CD4-positive, CD25-positive, alpha-beta regulatory T cell (primary cell): ENCODE measurements at places on chromosomes 16 and 17. TPM values are rescaled to one million over a fixed set of nuclear protein-coding genes. Genes with fewer than 3 reads are reported as not detected.
A peak's percentile ranks its signal among the peaks of the same experiment; 100 is the strongest.

- H3K4me1 ChIP-seq, result no peaks in the 10 kb centered on the region
- DNase-seq, result no peak
- H3K27me3 ChIP-seq, result peaks cover 4% of the 10 kb centered on the region
- H3K27ac ChIP-seq, result no peak overlapping the region
Measured at GRCh38 chr17:50211249-50212120, 10.1 kb upstream of the COL1A1 start.

- no peaks in the 10 kb centered on the region for H3K27me3 ChIP-seq
- no peak overlapping the region for H3K27ac ChIP-seq
- DNase-seq, result no peak
- no peaks in the 10 kb centered on the region for H3K4me1 ChIP-seq
Measured at GRCh38 chr16:86066811-86067210, 167.8 kb downstream of the IRF8 start.

DNA sequence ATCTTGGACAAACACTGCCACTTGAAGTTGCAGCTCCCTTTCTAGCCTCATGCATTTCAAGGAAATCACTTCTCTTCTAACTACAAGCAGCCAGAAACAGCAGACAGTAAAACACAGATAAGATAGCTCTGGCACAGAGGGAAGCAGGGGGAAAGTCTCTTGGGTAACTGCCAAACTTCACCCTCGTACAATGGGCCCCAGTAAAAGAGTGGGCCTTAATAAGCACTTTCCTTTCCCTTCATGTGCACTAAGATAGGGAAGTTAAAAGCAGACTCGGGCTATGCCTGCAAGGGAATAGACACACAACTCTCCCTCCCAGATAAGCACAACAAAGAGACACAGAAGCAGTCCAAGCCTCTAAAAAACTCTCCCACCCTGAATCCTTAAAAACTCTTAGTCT, 4.2 kb upstream of the KRTAP4-5 start:
- H3K27me3 ChIP-seq, result peaks cover 22% of the 10 kb centered on the region
- no peak overlapping the region for H3K27ac ChIP-seq
- H3K4me1 ChIP-seq, result no peaks in the 10 kb centered on the region
- no peak for DNase-seq
- H3K36me3 ChIP-seq, result no peaks in the 10 kb centered on the region

DNA sequence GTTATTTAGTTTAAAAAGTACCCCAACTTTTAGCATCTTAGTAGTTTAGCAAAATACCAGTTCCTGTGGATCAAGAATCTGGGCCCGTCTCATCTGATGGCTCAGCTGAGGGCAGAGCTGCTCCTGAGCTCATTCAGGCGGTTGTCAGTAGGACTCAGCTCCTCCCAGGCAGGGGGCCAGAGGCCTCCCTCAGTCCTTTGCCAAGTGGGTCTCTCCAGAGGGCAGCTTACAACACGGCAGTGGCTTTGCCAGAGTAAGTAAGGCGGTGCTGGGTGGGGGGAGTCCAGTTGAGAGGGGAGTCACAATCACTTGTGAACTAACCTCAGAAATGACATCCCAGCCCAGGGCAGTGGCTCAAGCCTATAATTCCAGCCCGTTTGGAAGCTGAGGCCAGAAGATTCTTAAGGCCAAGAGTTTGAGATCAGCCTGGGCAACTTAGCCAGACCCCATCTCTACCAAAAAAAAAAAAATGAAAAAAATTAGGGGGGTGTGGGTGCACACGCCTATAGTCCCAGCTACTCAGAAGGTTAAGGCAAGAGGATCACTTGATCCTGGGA, 81.5 kb upstream of the MED9 start:
- H3K36me3 ChIP-seq, result no peaks in the 10 kb centered on the region
- H3K4me1 ChIP-seq, result peaks cover 4% of the 10 kb centered on the region
- DNase-seq, result no peak
- H3K27ac ChIP-seq, result no peak overlapping the region
- no peak overlapping the region for H3K4me3 ChIP-seq

- no peaks in the 10 kb centered on the region for H3K36me3 ChIP-seq
- no peaks in the 10 kb centered on the region for H3K27me3 ChIP-seq
- no peak overlapping the region for H3K4me3 ChIP-seq
- no peak overlapping the region for H3K27ac ChIP-seq
Measured at GRCh38 chr16:67016143-67016542, 12.8 kb upstream of the CBFB start.

GRCh38 chr17:72215490-72215889, 94.7 kb downstream of the SOX9 start:
- no peak overlapping the region for H3K4me3 ChIP-seq
- DNase-seq, result no peak
- H3K36me3 ChIP-seq, result no peaks in the 10 kb centered on the region
- H3K27ac ChIP-seq, result no peak overlapping the region
- no peaks in the 10 kb centered on the region for H3K4me1 ChIP-seq
- peaks cover under 1% of the 10 kb centered on the region for H3K27me3 ChIP-seq

GRCh38 chr17:82587234-82588086, 60.8 kb downstream of the WDR45B start:
- H3K36me3 ChIP-seq, result peaks cover 22% of the 10 kb centered on the region
- H3K4me3 ChIP-seq, result no peak overlapping the region
- peaks cover 5% of the 10 kb centered on the region for H3K4me1 ChIP-seq
- no peak for DNase-seq

DNA sequence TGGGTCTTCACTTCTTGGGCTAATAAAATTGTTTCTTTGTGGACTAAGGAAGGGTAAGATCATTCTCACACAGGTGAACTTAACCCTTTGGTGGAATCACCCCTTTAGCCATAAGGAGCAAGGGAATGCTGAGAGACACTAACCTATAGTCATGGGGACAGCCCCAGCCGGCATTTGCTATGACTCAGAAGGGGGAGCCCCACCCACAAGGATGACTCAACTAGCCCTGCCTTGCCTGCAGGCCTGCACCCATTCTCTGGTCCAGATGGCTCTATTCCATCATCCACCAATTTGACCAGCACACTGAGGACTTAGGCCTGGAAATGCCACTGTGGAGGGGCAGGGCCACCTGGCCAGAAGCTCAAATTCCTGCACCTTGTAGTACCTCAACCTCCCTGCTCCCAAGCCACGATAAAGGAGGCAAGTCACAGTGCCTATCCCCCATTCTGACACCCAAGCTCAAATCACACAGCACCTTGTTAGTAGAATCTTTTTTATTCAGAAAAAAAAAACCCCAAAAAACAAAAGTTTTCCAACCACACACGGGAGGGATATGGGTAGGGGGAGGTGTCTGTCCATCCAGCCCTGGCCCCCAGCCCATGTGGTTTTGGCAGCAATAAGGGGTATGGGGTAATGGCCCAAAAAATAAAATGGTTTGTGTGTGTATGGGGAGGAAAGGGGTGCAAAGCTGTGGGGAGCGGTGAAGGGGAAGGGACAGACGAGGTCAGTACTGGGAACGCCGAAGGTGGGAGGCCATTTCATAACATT, 3.0 kb downstream of the PFN1 start:
- peak overlapping the region; percentile 97 for H3K27ac ChIP-seq
- H3K27me3 ChIP-seq, result no peaks in the 10 kb centered on the region
- H3K36me3 ChIP-seq, result peaks cover 39% of the 10 kb centered on the region
- peaks cover 82% of the 10 kb centered on the region for H3K4me1 ChIP-seq
- peak overlapping the region; percentile 96 for H3K4me3 ChIP-seq

- H3K4me3 ChIP-seq, result peak overlapping the region; percentile 13
- H3K27ac ChIP-seq, result no peak overlapping the region
- DNase-seq, result no peak
- H3K27me3 ChIP-seq, result no peaks in the 10 kb centered on the region
- H3K36me3 ChIP-seq, result no peaks in the 10 kb centered on the region
- peaks cover 19% of the 10 kb centered on the region for H3K4me1 ChIP-seq
Measured at GRCh38 chr16:27267037-27267677, 1.4 kb downstream of the NSMCE1 start.

DNA sequence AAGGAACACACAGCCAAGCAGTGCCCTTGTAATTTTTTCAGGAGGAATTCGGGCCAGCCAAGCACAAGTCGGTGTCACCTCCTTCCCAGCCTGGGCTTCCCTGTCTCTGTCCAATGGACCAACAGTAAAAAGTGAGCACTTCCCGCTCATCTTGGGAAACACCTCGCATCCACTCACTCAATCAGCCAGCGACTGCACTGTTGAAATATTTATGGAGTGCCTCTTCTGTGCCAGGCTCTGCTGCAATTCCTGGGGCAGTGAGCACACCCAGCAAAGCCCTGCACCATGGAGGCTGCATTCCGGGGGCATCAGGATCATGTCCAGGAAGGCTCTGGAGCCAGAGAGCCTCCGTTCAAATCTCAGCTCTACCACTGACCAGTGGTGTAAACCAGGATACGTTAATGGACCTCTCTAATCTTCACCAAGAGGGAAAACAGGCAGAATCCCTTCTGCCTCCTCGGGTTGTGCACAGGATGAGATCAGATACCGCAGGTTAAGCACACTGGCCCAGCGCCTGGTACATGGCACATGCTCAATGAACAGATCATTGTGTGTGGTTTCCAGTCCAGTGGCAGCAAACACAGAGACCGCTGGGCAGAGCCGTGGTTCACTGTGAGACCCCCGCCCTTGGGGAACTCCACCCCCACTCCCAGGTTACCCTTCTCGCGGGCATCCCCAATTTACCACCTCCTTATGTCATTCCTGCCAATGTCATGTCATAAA, 194.3 kb downstream of the ZNF423 start:
- DNase-seq, result no peak
- no peaks in the 10 kb centered on the region for H3K36me3 ChIP-seq
- no peaks in the 10 kb centered on the region for H3K27me3 ChIP-seq
- H3K27ac ChIP-seq, result no peak overlapping the region
- H3K4me1 ChIP-seq, result no peaks in the 10 kb centered on the region

DNA sequence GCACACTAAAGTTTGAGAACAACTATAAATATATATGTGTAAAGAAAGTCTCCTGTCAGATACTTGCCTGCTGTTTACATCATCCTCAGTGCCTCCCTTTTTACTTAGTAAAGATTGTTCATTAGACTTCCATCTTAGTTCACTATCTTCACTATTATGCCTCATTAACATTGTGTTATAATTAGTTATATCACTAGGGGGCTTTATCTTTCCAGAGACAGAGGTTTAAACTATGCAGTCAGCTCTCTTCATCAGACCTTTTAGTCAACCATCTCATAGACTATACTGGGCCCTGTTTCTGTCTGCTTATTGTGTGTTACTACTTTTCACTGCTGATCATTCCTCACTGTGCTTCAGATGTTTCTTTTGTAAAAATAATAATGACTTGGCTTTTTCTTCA, 630.8 kb upstream of the KIF2B start:
- H3K27me3 ChIP-seq, result no peaks in the 10 kb centered on the region
- H3K4me3 ChIP-seq, result no peak overlapping the region
- no peaks in the 10 kb centered on the region for H3K36me3 ChIP-seq
- no peak for DNase-seq
- no peaks in the 10 kb centered on the region for H3K4me1 ChIP-seq

GRCh38 chr16:23374721-23375510, 72.8 kb downstream of the SCNN1B start:
- no peaks in the 10 kb centered on the region for H3K36me3 ChIP-seq
- H3K4me3 ChIP-seq, result no peak overlapping the region
- no peak overlapping the region for H3K27ac ChIP-seq
- no peaks in the 10 kb centered on the region for H3K4me1 ChIP-seq
- DNase-seq, result no peak
- no peaks in the 10 kb centered on the region for H3K27me3 ChIP-seq

DNA sequence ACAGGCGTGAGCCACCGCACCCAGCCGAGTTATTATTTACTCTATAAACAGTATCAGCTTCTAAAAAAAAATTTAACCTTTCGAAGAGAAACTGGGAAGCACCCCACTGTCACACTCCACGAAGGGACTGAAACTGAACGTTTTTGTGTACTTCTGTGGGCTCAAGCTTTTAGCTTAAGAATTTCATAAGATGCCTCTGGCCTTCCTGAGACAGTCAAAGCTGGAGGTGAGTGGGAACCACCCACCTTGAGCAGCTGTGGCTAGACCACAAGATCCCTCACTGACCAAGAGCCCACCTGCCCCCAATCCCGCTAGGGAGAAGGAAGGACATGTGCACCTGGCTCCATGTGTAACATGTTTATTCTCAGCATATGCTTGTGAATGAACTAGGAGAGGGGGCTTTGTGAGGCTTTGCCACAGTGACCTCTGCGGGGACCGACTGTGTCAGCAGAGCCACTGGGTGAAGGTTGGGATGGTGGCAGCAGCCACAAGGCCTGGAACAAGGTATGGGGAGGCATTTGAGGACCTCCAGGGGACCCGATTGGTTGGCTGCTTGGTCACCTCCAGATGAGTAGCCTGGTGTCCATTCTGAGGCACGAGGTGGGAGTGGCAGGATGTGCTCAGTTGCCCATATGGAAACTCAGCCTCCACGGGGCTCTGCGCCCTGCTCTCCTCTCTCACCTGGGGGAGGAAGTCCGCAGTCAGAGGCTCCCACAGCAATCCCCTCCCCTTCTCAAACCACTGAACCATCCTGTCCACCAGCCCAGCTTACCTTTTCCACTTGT, 4.8 kb downstream of the DPEP3 start:
- no peaks in the 10 kb centered on the region for H3K36me3 ChIP-seq
- H3K4me1 ChIP-seq, result no peaks in the 10 kb centered on the region
- no peak for DNase-seq
- no peaks in the 10 kb centered on the region for H3K27me3 ChIP-seq
- no peak overlapping the region for H3K4me3 ChIP-seq

GRCh38 chr16:88435437-88436355, 17.4 kb upstream of the ZFPM1 start:
- H3K27ac ChIP-seq, result no peak overlapping the region
- no peak for DNase-seq
- H3K4me3 ChIP-seq, result no peak overlapping the region
- peaks cover 8% of the 10 kb centered on the region for H3K4me1 ChIP-seq
- H3K36me3 ChIP-seq, result no peaks in the 10 kb centered on the region
- H3K27me3 ChIP-seq, result no peaks in the 10 kb centered on the region

DNA sequence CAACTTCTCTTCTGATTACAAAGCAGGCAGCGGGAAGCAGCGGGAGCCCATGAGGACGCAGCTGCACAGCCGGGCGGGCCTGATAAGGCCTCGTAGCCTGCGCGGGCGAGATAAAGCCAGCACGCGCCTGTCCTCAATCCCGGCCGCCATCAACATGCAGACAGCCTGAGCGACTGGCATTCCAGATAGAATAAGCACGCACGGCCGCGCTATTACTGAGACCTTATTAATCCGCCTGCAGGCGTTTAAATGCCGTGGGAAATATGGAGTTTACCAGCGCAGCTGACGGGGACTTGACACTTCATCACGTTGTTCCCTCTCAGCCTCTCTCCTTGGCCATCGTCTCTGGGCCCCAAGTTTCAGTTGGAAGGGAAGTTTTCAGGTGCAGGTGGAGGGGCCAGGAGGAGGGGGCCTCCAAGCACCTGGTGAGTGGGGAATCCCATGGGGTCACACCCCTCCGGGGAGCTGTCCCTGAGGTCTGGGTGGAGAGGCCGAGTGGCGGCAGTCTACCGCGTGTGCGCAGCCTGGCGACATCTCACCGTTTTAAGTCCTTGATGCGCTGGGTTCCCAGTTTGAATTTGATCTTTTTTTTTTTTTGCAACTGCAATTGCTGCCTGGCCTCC, 27.3 kb upstream of the CBFA2T3 start:
- H3K27ac ChIP-seq, result no peak overlapping the region
- no peaks in the 10 kb centered on the region for H3K4me1 ChIP-seq
- no peak overlapping the region for H3K4me3 ChIP-seq
- H3K36me3 ChIP-seq, result no peaks in the 10 kb centered on the region

VAT1L gene
- not detected for total RNA-seq

CUEDC1 gene
- total RNA-seq, result not detected

CCL4L2 gene
- total RNA-seq, result not detected

WNT9B gene
- total RNA-seq, result not detected

EPOP gene
- 0.59 TPM for total RNA-seq

HBM gene
- total RNA-seq, result not detected
